ENCODE measurements at places on chromosomes 1 and 21.

- DNase-seq, result peak; percentile 21
Observed at GRCh38 chr1:207987164-207987563, 76.2 kb upstream of the CD34 start.

DNA sequence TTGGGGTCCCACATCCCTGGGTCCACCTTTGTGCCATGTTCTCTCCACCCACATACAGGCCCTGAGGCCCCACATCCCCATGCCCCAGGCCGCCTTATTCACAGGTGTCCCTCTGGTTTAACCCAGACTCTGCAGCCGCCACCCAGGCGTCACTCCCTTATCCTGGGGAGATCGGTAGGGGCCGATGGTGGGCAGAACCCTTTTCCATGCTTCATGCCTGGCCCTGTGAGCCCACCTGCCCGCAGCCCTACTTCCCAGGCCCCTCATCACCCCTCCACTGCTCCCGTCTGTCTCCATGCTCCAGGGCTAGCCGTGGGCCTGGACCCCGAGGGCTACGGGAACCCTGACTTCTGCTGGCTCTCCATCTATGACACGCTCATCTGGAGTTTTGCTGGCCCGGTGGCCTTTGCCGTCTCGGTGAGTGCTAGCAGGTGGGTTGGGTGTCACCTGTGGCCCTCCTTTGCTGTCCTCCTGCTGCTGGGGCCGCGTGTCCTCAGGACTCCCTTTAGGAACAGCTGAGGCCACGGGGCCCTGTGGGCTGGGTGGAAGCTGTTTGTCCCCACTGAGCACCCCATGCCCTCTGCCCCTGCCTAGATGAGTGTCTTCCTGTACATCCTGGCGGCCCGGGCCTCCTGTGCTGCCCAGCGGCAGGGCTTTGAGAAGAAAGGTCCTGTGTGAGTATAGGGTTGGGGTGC, 12.2 kb downstream of the PSRC1 start:
- no peak for DNase-seq

DNA sequence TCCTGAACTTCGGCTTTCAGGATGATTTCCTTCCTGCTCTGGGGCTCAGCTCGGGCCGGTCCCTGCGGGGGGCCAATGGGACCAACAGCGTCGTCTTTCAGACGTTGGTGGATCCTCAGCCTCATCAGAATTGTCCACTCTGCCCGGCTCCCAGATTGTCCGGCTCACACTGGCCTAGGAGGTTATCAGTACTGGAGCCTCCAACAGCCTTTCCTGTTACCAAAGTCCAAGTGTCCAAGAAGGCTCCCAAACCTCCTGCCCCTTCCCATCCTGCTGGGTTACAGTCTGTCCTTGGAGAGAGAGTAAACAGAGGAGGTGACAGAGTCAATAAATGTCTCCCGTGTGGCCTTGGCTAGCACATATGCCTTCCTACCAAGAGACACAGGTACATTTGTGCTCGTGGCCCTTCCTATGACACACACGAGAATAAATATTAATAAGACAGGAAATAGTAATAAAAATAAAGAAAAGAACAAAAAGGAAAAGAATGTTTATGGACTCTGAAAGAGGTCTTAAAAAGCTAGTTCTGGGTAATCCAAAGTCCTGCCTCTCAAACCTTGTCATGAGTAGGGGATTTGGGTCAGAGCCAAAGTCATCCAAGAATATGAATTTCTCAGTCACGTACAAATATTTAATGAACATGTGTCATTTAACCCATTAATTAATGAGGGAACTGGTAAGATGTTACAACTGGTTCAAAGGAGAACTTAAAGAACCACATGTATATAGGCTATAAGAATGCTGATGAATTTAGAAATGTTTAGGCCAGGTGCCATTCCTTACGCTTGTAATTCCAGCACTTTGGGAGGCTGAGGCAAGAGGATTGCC, 80.8 kb upstream of the SLC2A1 start:
- no peak for DNase-seq

- no peak for DNase-seq
Observed at GRCh38 chr1:21935891-21936365, 1.2 kb downstream of the HSPG2 start.

DNA sequence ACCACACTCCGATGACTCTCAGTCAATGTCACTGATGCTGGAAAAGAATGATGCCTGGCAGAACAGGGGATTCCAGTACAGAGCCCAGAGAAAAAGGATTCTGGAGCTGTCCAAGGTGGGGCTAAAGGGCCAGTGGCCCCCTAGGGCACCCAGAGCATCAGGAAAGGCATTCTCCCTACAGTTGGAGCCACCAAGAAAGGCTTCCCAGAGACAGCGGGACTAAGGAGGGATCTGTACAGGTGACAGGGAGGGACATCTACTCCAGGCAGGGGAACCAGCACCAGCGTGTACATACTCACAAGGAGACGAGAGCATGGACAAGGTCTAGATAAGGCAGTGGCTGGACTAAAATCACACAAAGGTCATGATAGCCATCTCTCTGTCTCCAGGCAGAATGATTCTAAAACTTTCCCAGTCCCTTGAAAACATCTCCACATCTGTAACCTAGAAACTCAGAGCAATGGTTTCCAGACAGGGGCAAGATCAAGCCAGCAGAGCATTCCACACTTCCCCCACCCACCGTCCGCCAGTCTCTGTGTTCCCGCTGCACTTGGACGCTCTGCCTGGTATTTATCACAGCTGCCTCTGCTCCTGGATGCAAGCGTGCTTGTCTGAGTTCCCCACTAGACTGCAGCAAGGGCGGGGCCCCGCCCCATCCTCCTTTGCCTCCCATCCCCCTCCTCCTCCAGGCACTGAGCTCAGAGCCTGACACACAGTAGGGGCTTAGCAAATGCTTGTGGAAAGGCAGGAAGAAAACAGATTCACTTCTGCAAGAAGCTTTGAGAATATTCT, 111.6 kb upstream of the ZC3H12A start:
- DNase-seq, result no peak

DNA sequence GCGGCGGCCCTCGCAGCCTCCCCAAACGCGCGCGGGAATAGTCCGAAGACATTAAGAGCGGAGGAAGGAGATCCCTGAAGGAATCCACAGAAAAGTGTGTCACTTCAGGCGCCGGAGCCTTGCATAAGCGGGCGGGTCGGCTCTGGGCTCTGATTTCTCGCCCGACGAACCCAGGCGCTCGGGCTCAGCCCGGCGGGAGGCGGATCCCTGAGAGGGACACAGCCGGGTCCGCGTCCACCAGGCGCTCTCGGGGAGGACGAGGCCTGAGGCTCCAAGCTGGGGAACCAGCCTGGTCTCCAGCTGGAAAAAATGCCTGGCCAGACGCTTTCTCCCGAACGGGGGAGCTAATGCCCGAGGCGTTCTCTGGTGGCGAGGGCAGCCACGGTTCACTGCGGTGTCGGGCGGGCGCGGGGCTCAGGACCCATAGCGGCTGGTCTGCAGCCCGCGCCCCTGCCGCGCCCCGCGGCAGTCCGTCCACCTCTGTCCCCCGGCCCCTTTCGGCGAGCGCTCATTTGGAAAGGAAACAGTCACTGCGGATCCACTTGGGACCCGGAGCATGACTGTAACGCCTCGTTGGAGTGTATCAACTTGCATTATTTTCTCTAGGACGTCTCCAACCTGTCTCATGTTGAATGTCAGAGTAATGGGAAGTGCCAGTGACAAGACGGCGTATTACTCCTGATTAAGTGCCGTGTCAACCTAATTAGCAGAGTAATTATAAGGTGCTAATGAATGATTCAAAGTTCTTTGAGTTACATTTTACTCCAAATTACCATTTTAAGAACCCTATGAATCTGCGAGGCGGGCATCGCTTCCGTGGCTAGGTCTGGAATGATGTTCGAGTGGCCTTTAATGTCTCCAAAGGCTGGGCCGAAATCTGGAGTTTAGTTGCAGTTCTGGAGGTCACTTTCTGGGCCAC, 1.6 kb upstream of the BARHL2 start:
- DNase-seq, result no peak

DNA sequence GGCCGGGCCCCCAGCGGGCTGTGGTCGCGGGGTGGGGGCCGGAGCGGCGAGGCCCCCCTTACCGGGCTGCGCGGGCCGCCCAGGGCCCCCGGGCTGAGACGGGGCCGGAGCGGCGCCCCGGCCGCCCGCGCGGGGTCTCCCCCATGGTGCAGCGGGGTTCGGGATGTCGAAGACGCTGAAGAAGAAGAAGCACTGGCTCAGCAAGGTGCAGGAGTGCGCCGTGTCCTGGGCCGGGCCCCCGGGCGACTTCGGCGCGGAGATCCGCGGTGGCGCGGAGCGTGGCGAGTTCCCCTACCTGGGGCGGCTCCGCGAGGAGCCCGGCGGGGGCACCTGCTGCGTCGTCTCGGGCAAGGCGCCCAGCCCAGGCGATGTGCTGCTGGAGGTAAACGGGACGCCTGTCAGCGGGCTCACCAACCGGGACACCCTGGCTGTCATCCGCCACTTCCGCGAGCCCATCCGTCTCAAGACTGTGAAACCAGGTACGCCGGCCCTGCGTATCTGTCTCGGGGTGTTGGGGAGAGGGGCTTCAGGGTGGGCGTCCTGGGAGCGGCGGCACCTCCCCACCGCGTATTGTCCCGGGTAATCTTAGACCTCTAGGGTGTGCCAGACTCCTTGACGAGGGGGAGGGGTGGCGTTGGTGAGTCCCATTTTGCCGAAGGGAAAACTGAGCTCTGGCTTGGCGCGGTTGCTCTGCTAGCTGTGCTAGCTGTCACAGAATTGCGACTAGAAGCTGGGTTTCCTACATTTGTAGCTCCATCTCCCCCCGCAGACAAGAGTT, 745 bp downstream of the MAGI3 start:
- DNase-seq, result no peak
